ENCODE measurements at places on chromosomes 6 and 20.

DNA sequence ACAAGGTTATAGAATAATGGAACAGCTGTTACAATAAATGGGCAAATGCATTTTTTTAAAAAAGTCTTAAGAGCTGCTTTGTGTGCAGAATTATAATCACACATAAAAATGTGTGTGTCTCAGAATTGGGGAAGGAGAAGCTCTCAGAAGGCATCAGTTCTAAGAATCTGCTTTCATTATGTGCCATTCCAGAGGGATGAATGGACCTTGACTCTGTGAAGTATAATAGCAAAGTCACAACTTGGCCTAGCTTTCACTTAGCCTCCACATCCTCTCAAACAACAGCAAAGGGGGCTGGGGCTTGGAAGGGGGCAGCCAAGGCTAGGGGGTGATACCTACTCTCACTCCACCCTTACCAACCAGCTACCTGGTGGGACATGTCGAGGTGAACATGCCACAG is 265.0 kb downstream of the CDC5L start:
- DNase-seq, result no peak

DNA sequence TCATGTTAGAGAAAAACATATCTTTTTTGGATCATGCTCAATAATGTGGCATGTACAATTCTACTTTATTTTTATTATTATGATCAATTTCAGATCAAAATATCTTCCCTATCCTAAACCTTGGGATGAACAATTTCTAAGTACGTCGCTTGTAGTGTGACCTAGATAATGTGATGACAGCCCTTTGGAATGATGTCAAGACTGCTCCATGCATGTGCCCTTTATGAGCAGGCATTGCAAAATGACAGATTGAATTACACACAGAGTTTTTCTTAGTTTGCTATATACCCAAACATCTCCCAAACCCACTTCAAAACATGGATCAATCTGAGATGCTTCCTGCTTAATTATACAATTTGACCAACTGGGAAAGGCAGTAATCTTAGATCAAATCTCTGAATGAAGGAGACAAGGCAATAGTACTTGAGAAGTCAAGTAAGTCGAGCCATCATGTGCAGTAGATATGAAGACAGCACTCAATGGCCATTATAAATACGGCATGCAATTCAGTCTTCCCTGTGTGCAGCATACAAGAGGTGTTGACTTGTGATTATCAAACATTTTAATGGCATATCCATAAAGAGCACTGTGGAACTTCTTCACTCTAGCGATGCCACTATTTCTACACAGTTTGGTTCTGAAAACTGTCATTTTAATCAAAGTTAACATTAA is 294.8 kb downstream of the RNF144B start:
- no peak for DNase-seq

GRCh38 chr6:149071997-149072396 is 245.5 kb upstream of the TAB2 start:
- no peak for DNase-seq

DNA sequence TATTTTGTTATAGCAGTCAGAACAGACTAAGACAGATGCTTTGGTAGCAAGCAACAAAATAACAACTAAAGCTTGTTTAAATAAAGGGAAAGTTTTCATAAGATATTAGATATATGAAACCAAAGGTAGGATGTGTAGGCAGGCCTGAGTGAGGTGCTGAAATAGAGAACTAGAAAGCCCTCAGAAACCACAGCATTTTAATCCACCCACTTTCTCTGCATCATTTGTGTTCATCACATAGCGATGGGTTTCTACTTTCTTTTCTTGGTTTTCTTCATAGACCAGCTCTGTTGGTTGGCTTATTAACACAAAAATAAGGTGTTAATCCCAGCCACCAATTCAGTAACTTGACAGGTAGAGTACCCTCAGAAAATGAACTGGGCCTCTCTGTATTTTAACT is 58.6 kb downstream of the RPS12 start:
- no peak for DNase-seq

Data from SHP77 (cell line).